ENCODE measurements at places on chromosomes 2 and 18.

DNA sequence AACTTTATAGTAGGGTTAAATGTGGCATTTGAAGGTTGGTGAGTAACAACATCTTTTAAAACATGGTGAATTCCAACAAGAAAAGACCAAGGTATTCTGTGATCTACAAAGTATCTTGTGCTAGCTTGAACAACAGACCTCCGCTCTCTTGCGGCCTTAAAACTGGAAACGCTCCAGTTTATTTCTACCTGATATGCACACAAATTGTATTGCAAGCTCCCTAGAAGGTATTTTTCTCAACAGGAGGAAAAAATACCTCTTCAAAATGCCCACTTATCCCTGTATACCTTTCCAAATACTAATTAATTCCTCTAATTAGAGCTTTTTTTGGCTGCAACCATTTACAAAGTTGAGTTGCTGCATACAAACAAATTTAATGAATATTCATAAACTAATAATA, 69.5 kb downstream of the KCNH7 start:
- DNase-seq: no peak

DNA sequence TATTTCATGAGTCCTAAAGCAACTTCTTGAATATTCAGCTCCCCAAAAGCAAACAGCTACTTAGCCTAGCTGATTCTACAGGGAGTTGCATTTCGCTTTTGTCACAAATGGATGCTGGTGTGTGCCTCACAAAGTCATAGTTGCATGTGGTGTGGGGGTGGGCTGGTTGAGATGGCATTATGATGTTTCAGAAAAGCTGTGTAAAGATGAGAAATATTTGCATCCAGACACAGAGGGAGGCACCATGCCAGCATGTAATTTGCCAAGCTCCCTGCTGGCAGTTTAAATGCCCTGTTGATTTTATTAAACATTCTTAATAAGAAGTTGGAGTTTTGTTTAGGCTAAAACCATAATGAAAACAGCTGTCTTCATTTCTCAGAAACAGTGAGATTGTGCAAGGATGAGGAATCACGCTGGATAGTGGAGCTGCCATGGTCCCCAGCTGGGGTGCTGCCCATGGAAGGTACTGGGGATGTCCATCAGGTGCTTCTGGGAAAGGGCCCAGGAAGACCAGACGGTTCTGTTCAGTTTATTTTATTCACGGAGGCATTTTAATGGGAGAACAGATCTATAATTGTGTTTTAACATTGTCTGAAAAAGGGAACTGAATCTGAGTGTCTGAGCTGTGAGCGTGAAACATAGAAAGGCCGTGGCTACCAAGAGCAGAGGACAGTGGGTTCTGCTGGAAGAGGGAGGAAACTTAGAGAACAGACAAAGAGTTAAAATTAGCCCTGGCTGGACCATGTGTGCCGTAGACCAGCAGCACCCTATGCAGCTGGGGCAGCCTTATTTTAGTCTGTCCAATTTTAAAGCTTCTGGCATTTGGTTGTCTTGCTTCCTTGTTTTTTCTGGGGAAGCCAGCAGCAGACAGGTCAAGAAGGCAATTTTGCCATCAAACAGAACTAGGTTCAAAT, 177.1 kb downstream of the FAM210A start:
- no peak for DNase-seq

- DNase-seq: no peak
Measured at GRCh38 chr2:101710471-101711318, 13.2 kb downstream of the MAP4K4 start.

- no peak for DNase-seq
Measured at GRCh38 chr2:222320436-222321395, 21.9 kb upstream of the PAX3 start.

DNA sequence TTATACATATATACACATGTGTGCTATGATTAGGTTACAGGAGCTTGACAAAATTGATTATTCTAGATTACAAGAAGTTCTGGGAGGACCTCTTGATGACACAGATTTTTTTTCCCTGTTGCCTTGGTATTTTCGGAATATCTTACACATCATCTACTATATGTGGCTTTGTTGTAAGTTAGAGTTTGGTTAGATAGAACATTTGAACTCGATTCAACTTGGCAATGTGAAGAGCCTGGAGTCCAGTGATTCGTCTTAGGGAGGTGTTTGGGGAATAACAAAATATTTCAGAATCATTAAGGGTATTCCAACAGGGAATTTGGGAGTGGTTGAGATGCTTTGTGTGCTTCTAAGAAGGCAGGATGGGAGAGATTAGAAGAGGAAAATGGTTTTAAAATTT, 39.3 kb upstream of the EFEMP1 start:
- DNase-seq: no peak

GRCh38 chr2:23925702-23926289, 1.1 kb downstream of the ATAD2B start:
- DNase-seq: peak; percentile 37

DNA sequence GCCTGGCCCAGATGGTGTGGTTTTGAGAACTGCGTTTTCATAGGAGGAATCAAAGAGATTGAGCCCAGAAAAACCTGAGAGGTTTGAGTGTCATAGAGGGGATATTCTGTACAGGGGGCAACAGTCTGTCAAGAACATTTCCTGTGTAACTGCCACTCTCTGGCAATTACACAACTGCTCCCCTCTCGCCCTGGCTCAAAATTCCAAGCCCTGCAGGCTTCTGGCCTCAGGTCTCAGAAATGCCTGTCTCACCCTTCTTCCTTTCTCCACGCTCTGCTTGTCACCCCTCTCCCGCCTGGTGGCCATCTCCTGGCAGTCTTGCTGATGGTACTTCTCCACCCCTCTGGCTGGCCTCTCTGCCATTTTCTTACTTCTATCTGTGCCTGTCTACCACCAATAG, 4.0 kb downstream of the VAMP5 start:
- DNase-seq: no peak
